ENCODE measurements at places on chromosomes 7 and 10. TPM values are rescaled to one million over a fixed set of nuclear protein-coding genes. Genes with fewer than 3 reads are reported as not detected.

FOXP2 gene
- 0.04 TPM for total RNA-seq

GSTO2 gene
- total RNA-seq, result 3.4 TPM

HSPA12A gene
- total RNA-seq, result 12.9 TPM

GRCh38 chr10:92200564-92200963, 90.3 kb downstream of the CPEB3 start:
- DNase-seq, result no peak

DNA sequence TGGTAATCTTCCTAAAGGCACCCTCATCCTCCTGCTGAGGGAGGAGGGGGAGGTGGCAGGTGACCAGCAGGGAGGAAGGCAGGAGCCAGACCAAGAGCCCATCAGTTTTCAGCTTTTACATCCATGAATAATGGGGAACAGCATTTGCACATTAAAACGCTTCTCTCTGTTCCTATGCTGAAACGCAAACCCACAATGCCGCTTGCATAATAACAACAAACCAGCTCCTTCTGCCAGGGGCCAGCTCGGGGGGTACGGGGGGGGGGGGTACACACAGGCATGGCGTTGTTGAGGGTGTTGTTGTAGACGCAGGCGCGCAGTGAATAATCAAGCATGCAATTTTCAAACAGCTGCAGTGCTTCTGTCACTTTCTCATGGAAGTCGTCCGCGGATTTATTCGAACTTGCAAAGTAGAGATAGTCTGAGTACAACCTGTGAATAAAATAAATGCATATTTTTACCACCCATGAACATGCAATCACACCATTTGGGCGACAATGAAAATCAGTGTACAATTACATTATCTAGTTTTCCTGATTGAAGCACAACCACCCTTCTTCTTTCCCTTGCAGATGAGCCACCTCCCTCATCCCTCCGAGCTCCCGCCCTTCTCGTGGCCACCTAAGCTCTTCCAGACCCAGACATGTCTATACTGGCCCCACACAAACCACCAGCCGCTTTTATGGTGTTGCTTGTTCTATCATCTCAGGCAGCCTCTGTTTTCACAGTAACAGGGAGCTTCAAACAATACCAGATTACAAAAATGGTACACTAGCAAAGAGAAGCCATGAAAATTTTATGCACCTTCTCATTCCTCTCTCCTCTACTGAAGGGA, 72.2 kb downstream of the CHST15 start:
- no peak for DNase-seq

DNA sequence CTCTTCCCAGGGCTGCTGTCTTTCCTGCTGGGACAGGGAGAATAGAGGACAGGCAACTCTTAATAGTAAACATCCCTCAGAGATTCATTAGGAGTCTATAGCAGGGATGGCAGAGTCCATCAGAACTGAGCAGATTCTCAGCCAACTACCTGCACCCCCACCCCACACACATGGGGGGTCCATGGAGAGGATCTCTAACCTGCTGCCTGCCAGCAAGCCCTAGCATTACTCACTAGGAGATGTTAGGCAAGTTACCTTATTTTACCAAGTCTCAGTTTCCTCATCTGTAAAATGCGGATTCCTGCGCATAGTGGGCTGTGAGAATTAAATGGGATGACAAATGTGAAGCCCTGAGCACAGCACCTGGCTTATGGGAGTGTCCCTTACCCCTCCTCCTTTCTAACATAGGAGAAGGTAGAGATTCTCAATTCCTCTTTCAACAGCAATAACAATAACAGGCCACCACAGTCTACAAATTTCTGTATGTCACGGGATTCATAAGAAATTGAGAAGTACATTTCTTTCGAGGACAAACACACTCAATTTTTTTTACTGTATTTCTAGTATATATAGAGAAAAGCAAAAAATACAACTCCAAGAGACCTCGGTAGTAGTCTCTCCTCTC, 23.8 kb upstream of the WDR11 start:
- no peak for DNase-seq
